ENCODE measurements at places on chromosomes 5 and 9.
A peak's percentile ranks its signal among the peaks of the same experiment; 100 is the strongest.

- DNase-seq: no peak
Measured at GRCh38 chr5:93044859-93045666, 536.0 kb downstream of the NR2F1-AS1 start.

GRCh38 chr9:107751567-107752210 lies 262.1 kb upstream of the KLF4 start:
- no peak for DNase-seq

DNA sequence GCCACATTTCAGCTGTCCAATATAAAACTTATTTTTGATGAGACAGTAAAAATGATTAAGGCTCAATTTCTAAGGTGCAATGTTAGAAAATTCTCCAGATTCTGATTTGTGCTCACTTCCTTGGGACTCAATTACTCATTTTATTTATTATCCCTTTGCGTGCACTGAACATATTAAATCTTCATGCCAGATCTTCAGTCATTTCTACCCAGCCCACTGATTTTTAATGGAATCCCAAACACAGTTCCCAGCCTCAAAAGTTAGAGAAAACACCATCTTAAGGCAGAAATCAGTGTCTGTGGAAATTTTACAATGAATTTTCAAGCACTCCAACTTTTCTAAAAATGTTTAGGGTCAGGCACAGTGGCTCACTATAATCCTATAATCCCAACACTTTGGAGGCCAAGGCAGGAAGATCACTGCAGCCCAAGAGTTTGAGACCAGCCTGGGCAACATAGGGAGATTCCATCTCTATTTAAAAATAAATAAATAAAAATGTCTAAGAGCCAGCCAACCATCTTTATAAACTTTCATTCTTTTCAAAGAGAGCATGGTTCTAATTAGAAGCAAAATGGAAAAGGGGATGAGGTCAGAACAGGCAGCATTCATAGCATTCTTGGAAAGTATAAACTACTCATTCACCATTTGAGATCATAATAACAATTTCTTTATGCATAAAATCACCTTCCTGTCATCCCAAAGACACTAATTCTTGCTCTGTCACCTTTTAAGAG lies 53.7 kb downstream of the TLE1 start:
- DNase-seq: no peak

GRCh38 chr5:172299916-172300439 lies 16.4 kb upstream of the UBTD2 start:
- DNase-seq: no peak

DNA sequence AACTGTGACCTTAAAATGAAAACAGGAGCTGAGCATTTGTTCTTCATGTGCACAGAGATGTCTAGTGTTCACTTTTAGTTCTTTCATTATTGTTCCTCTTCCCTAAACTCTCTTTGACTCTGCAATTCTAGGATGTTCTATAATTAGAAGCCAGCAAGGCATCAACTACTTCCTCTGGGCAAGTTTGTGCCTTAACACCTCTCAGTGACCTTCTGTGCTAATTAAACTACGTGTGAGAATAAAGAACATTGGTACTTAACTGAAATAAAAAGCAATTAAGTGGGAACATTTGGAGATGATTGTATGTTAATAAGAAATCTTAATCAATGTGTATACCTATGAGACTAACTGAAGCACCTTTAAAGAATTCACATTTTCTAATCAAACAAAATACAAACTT lies 242.8 kb downstream of the RASEF start:
- DNase-seq: no peak

GRCh38 chr5:139669662-139670368 lies 21.7 kb downstream of the CXXC5 start:
- no peak for DNase-seq

DNA sequence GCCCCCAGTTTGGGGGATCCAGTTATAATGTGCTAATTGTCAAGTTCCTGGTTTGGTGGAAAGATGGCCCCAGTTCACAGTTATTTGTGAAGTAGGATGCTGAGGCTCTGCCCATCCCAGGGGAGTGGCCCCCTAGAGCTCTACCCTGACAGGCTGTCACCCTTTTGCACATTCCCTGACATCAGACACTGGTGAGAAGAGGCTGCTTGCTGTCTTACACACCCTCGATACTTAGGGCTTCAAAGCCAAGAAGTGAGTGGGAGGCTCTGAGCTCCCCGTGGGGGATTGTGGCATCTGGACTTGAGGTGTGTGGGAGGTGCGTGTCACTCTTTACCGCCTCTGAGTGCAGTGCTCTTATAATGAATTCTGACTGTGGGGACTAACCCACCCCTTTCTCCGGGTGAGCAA lies 168.5 kb downstream of the DOCK2 start:
- DNase-seq: peak; percentile 5

DNA sequence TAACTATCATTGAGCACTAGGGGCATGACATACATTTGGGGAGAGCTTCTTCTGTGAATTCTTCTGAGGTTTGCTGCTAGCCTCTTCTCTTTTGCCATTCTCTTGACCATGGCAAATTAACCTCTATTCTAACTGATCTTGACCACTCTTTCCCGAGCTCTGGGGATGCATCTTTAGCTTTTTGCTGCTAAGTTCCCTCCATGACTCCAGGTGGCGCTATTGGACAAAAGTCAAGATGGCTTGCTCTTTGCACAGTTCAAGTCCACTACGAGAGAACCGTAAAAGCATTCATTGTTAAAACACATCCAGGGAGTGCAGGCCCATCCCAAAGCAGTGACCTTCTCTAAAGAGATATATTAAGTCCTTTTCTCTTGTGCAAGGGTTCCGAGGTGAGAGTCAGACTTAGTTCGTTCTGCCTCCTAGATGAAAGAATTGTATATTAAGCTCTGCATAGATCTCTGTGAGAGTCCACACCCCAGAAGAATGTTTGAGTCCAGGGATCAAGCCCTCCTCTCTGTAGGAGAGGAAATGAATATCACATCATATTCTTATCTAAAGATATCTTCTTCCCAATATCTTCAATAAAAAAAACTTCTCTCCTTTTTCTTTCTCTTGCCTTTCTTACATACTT lies 1152.9 kb upstream of the CDH6 start:
- DNase-seq: peak; percentile 79

GRCh38 chr9:80648336-80648735 lies 1041.0 kb downstream of the TLE1 start:
- DNase-seq: no peak

DNA sequence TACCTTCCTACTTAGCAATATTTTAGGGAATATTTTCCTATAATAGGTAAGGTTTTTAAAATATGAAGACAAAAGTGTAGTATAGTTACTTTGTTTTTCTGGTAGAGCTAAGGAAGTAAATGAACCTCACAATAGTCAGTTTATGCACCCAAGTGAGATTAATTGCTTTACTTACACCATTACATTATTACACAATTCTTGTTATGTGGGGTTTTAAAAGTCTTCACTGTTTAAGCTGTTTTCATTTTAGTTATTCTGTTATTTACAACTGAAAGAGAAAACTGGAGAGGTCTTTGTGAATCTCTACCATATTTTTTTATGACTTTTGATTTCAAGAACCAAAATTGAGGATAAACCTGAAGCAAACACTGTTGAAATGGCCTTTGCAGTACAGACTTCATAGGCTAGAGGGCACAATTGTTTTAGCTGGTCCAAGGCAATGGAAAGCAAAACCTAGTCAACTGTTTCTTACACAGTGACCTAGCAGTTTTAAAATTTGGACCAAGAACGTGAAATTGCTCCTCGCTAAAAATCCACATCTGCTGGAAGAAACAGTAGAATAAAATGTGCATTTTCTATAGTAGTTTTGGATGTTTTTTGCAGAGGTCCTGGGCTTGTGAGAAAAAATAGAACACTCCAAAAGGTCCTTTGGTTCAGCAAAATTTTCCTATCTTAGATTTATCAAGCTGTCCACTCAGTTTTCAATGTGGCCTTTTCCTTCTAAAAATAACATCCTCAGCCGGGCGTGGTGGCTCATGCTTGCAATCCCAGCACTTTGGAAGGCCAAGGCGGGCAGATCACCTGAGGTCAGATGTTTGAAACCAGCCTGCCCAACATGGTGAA lies 66.4 kb upstream of the FER start:
- DNase-seq: peak; percentile 17

GRCh38 chr9:128349125-128349524 lies 8.8 kb downstream of the SLC27A4 start:
- no peak for DNase-seq
